Ureter (tissue), 1 donor: ENCODE measurements at places on chromosomes 2 and 18.
A peak's percentile ranks its signal among the peaks of the same experiment; 100 is the strongest.

GRCh38 chr2:200703127-200703925, 108.4 kb upstream of the BZW1 start:
- DNase-seq = no peak

DNA sequence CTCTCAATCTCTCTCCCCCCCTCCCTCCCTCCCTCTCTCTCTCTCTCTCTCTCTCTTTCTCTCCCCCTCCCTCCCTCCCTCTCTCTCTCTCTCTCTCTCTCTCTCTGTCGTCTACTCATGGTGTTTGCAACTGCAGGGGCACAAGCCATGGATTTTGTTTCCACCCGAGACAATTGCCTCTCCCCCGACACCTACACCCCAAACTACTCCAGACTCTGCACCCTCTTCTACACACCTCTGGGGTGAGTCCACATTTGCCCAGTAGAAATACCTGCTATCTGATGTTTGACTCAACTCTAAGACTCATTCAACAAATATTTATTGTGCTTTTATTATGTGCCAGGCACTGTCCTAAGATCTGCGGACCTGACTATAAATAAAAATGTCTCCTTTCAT, 93.7 kb downstream of the TMEM17 start:
- no peak for DNase-seq

DNA sequence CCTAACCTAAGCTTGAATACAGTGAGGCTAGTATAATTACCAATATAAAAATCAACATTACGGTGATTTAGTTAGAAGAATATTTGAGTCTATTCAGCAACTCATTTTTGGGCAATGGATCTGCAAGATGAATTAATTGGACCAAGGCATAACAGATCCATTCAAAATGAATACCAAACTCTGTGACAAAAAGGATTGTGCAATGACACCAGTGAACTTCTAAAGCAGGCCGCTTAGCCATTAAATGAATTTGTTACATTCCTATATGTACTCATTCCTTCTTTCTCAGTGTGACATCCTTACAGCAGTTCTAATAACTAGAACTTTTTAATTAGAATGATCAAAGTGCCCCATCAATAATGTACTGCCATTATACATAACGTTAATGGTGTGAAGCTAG, 44.3 kb downstream of the ZC3H15 start:
- DNase-seq = no peak

DNA sequence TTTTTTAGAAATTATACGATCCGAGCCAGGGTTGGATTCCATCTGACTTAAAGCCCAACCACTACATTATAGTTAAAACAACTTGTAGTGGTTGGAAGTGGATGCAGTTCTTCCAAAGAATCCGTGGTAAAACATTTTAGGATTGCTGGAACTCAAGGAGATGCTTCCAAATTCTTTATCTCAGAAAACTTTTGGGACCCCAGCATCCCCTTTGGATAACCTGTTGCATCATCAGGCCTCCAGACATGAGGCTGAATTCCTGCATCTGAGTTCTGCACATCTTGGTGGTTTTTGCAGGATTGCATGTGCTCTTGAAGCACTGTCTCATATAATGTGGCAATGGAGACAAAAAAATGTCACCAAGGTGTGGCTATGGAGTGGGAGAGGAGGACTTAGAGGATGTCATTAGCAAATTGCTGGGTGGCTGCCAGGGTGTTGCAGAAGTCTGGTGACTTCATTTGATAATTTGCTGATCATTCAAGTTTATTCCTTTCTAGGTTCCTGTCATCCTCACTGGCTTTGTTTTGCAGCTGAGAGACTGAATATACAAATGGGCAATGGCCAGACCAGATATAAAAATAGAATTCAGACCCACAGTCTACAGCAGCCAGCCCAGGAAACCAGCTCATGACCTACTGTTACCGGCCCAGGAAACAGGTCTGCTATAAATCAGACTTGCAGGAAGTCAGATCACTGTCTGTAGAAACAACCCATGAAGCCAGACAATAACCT, 207.7 kb downstream of the BCL2 start:
- DNase-seq = no peak

DNA sequence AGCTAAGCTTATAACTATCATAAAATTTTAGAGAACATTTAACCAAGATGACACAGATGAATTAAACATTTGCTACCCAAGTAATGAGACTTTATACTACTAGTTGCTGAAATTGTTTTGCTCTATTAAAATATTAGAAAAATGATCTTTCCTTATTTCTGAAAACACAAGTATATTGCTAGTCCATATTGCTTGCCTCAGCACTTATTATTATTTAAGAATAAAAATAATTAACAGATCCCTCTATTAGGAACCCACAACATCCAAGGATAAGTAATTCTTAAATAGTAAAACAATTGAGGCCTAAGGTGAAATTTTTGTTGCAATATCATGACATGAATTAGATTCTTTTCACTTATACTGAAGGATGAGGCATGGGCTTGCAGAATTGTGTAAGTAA, 65.2 kb downstream of the CCDC148 start:
- DNase-seq = no peak

DNA sequence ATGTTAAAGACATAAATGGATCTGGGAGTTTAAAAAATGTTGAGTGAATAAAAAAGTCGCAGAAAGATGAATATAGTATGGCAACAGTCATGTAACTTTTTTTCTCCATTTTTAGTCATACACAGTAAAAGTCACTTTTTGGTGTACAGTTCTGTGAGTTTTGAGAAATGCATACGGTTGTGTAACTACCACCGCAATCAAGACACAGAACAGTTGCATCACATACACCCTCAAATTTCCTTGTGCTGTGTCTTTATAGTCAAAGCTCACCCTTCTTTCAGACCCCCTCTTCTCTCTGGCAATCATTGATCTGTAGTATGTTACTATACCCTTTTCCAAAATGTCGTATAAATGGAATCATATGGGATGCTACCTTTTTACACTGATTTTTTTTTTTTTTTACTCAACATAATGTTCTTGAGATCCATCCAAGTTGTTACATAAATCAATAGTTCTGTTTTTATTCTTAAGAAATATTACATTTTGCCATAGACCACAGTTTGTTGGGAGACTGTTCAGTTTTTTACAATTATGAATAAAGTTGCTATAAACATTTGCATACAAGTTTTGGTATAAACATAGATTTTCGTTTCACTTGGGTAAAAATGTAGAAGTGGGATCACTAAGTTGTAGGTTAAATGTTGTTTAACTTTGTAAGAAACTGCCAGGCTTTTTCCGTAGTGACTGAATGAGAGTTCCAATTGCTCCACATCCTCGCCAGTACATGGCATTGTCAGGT, 35.4 kb upstream of the AGFG1 start:
- DNase-seq = no peak

GRCh38 chr2:241379481-241380480, 23.7 kb downstream of the FARP2 start:
- no peak for DNase-seq

- no peak for DNase-seq
These were observed 134.9 kb downstream of the NDUFA10 start for GRCh38 chr2:239890206-239890746.

DNA sequence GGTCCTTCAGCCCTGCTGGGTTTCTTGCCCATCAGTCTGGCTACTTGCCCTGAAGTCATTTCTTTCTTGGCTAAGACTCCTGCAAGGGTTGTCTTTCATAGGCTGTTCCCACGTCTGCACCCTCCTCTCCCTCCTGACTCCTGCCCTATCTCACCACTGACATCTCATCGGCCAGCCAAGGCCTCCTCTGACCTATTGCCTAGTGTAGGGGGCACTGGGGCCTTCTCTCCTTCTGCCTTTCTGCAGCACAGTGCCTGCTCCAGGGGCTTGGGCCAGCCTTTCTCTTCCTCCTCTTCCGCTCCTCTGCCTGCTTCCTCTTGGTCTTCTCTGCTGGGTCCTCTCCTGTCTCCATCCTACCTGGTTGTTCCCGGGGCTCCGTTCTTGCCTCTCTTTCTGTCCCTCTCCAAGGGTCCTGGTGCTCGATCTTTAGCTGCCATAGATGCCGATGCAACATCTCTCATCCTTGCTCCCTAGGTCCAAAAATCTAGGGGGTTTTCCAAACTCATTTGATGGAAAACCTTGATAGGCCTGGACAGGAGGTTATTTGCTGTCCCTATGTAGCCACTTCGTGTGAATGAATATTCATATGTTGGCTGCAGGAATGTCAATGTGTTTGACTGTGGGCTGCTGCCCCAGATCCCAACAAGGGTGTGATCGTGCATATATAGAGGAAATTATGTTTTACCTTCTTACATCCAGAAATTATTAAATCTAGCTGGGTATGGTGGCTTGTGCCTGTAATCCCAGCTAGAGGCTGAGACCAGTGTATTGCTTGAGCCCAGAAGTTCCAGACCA, 9.7 kb upstream of the NT5DC4 start:
- no peak for DNase-seq

DNA sequence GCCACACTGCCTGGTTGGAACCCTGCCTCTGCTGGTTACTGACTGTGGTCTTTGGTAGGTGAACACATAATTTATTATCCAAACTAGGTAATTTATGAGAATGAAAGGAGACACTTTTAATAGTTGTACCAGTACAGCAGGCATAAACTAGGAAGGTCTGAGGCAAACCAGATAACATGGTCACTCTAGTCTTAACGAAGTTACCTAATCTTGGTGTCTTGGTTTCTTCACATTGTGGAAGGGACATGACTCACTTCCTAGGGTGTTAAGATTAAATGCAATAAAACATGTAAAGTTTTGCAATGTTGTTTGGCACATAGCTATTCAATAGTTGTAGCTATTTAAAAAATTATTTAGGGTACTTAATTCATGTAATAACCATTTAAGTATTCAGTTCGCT, 23.3 kb downstream of the SPTBN1 start:
- DNase-seq = no peak

- DNase-seq = no peak
These were observed 97.1 kb downstream of the ASAP2 start for GRCh38 chr2:9303528-9304225.

DNA sequence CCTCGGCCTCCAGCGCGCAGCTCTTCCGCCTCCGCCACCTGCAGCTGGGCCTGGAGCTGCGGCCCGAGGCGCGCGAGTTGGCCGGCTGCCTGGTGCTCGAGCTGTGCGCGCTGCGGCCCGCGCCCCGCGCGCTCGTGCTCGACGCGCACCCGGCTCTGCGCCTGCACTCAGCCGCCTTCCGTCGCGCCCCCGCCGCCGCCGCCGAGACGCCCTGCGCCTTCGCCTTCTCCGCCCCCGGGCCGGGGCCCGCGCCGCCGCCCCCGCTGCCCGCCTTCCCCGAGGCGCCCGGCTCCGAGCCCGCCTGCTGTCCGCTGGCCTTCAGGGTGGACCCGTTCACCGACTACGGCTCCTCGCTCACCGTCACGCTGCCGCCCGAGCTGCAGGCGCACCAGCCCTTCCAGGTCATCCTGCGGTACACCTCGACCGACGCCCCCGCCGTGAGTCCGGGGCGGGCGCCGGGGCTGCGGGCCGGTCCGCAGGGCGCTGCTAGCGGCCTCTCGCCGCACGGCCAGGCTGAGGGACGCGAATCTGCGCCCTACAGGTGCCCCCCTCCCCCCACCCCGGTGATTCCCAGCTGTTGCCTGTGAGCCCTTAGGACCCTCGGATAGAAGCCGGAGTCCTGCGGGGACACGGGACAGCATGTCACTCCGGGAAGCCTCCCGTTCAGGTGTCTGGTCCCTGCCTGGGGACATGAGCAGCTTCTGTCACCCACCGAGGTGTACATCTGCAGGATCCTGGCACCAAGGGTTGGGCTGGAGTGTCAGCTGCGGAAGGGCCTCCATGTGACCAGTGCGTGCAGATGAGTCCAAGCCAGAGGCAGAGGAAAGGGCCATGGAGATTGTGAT, 616 bp downstream of the RNPEPL1 start:
- peak; percentile 58 for DNase-seq

- no peak for DNase-seq
These were observed 70.8 kb downstream of the SH3RF3 start for GRCh38 chr2:109199790-109200189.

- no peak for DNase-seq
These were observed 283.5 kb downstream of the CCDC178 start for GRCh38 chr18:33156906-33157470.

- DNase-seq = no peak
These were observed 61.5 kb downstream of the EFR3B start for GRCh38 chr2:25103287-25103871.

GRCh38 chr18:32372381-32373061, 98.2 kb downstream of the GAREM1 start:
- DNase-seq = peak; percentile 81

DNA sequence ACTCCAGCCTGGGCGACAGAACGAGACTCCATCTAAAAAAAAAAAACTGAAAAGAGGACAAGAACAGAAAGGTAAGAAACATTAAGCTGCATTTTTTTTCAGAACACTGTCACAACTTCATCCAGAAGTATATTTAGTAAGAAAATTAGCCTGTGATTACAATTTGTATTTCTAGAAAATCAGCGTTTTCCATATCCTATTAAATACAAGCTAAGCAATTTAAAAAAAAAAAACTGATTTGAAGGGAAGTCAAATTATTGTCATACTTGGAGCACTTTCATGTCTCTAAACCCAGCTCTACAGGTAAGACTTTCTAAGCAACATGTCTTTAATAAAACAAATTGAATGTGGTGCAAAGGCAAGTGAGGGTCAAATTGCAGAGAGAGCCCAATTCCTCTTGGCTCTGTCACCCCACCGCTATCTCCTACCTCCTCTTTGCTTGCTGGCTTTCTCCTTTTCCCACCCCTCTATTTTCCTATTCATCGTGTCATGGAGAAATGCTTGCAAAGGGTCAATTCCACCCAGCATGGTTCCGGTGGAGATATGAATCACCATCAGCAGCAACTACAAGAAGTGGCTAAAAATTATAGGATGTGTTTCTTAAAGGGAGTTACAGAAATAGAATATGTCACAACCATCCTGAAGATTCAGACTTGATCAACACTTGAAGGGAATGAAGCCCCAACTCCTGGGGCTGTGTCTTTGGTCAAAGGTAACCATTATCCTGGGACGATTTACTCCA, 68.4 kb upstream of the BCL11A start:
- no peak for DNase-seq

GRCh38 chr2:238562446-238562845, 135.7 kb downstream of the ASB1 start:
- DNase-seq = no peak

DNA sequence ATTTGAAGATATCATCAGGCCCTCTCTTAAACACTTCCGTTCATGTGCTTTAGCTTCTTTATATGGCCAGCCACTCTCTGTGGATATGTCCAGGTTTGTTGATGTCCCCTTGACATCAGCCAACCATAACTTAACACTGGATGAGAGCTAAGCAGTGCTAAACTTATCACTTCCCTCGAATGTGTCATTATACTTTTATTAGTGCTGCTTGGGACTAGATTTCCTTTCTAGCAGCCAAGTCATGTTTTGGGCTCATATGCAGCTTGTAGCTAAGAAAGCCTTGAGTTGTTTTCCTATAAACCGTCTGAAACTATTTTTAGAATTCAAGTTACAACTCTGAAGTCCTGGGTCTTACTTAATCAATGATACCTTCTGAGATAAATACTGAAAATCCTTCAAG, 144.8 kb upstream of the TNP1 start:
- DNase-seq = no peak
